ENCODE measurements at places on chromosomes 1 and 21.

- DNase-seq, result no peak
These were observed 133.2 kb upstream of the BARHL2 start for GRCh38 chr1:90850181-90850897.

DNA sequence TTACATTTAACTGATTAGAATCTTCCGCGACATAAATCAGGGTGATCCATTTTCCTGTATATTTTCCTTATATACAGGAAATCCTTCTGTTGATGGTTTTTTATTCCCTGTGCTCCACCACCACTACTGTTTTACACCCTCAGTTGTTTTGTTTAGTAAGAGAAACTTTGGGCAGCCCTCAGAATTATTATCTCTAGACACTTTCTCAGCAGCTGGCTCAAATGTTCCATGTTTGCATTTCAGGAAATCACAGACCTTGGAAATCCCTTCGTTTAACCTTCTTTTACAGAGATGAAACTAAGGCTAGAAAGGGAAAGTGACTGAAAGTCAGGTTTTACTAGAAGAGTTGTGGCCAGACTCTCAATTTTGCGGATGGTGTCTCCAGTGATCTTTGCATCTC, 15.2 kb downstream of the ZNF697 start:
- DNase-seq, result no peak

GRCh38 chr1:74650561-74650960, 23.0 kb downstream of the ERICH3 start:
- DNase-seq, result peak; percentile 13

GRCh38 chr1:208216062-208216461, 28.1 kb downstream of the PLXNA2 start:
- peak; percentile 85 for DNase-seq

- DNase-seq, result no peak
These were observed 202.5 kb upstream of the DUSP10 start for GRCh38 chr1:221944247-221944870.

- peak; percentile 9 for DNase-seq
These were observed 189.0 kb upstream of the ZRANB2 start for GRCh38 chr1:71269818-71270217.

DNA sequence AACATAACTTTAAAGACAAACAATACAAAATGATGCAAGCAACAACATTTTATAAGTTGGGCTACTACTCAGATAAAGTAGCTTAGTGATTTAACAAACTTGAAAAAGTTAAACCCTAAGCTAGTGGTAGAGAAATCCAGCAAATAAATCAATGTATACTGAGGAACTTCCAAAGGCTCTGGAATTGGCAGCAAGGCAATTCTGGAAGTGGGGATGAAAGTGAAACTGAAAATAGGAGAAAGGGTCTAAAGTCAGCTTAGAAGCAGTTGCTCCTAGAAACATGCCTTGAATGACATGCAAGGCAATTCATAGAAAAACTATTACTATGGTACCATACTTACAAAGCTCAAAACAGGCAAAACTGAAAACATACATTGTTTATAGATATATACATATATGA, 90.0 kb upstream of the CAMK1G start:
- no peak for DNase-seq

DNA sequence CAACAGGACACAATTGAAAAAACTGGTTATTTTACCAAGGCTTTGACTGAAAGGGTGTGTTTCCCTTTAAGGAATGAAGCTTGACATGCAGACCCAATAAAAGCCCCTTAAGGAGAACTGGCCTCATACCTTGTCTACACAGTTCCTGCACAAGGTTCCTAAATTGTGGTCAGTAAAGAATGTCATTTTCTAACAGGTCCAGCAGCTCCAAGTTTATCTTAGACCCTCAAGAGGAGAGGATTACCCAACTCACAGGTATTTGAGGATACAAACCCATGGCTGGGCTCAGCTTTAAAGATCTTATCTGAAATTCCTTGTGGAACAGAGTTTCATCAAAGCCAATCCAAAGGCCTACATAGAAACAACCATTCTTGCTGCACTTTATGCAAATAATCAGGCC, 31.4 kb upstream of the CBR3 start:
- DNase-seq, result no peak

GRCh38 chr1:82586473-82586872, 785.7 kb downstream of the ADGRL2 start:
- DNase-seq, result peak; percentile 5

GRCh38 chr1:200899954-200900867, 5.5 kb downstream of the INAVA start:
- no peak for DNase-seq

DNA sequence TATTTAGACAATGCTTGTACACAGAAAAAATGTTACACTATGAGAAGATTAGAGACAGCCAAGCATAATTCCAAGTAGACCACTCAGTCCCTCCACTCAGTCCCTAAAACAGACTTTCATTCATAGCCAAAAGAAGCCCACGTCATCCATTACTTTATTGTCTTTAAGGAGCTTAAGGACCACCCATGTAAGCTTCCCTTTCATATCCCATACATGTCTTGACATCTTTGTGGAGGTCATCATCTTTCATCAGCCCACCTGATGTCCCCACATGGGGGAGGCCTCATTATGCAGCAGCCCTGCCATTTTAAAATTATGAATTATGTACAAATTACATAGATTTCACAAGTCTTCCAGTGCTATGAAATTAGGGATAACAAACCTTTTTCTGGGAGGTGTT, 92.6 kb upstream of the PALMD start:
- DNase-seq, result no peak

- peak; percentile 20 for DNase-seq
These were observed 27.1 kb upstream of the MTF2 start for GRCh38 chr1:93051961-93052360.

- no peak for DNase-seq
These were observed 18.5 kb upstream of the ZNF648 start for GRCh38 chr1:182080040-182080439.

GRCh38 chr1:36839485-36839884, 194.8 kb downstream of the GRIK3 start:
- no peak for DNase-seq

GRCh38 chr21:35530766-35531165, 481.7 kb upstream of the RUNX1 start:
- DNase-seq, result no peak

DNA sequence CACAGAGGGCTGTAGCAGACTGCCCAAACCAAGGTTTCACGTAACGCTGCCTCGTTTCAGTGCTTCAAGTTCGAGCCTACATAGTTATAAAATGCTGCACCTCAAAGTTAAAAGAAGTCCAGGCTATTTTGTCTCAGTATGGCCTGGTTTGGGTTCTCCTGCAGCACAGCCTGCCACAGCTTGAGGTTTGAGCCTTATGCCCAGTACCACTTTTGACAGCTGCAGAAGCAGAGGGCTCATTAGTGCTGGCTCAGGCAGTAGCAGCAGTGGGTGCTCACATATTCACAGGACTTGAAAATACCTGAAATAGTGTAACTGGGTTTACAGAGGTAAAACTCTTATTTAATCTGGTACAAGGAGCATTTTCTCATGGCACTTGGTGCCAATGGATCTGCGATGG, 15.3 kb downstream of the SPATA46 start:
- no peak for DNase-seq

DNA sequence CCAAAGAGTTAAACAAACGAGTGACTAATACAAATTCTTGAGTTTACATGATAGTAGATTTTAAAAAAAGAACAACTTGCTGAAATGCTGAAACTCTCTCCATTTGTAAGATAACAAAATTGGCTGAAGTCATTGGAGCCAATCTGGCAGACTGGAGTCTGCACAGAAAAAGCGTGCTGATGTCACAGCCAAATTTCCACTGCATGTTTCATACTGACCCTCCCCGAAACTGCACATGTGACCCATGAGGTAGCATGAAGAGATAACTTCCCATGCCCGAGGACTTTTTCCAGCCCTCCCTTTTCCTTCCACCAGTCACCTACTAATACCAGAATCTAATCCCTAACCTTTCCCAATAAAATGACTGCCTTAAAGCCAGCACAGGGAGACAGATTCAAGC, 1.2 kb upstream of the LELP1 start:
- DNase-seq, result no peak

GRCh38 chr1:171251042-171251951, 3.0 kb downstream of the FMO1 start:
- DNase-seq, result peak; percentile 47

- no peak for DNase-seq
These were observed 593 bp upstream of the CD53 start for GRCh38 chr1:110872366-110872744.

- DNase-seq, result peak; percentile 85
These were observed 19.2 kb downstream of the CNIH3 start for GRCh38 chr1:224635356-224635755.

GRCh38 chr1:160496334-160496733, 26.7 kb downstream of the SLAMF6 start:
- no peak for DNase-seq

DNA sequence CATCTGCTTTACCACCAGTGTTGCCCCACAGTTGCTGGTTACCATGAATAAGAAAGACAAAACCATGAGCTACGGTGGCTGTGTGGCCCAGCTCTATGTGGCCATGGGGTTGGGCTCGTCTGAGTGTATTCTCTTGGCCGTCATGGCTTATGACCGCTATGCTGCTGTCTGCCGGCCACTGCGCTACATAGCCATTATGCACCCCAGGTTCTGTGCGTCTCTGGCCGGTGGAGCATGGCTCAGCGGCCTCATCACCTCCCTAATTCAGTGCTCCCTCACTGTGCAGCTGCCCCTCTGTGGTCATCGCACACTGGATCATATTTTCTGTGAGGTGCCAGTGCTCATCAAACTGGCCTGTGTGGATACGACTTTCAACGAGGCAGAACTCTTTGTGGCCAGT, 14.0 kb downstream of the OR2G6 start:
- no peak for DNase-seq

- DNase-seq, result peak; percentile 78
These were observed 131.8 kb upstream of the NGF start for GRCh38 chr1:115469703-115470476.

- no peak for DNase-seq
These were observed 116.6 kb downstream of the ATG4C start for GRCh38 chr1:62900566-62900965.

DNA sequence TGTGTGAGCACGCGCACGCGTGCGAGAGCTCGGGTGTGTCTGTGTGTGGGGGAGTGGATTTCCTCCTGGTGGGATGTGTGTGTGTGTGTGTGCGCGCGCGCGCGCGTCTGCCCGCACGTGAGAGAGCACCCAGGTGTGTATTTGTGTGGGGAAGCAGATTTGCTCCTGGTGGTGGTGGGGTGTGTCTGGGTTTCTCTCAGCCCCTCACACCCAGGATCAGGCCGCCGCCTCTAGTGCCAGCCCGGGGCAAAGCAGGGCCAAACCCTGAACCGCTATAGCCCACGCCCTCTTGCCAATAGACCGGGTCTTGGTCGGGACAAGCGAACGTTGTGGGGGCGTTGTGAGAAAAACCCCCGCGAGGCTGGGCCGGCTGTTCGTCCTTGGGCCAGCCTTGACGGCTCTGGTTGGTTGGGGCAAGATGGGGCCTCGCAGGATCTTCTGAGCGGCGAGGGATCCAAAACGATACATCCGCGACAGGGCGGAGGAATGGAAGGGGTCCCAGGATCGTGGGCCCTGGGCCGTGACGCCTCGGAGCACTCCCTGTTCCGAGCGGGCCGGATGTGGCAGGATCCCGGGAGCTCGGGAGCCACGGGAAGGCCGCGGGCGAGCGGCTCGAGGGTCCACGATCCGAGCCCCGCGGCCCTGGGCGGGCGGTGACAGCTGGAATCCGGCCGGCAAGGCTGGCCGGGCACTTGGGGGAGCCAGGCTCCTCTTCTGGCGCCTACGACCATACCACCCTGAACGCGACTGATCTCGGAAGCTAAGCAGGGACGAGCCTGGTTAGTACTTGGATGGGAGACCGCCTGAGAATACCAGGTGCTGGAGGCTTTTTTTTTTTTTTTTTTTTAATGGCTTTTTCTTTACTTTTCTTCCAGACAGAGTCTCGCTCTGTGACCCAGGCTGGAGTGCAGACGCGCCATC, 68.2 kb downstream of the RNF187 start:
- no peak for DNase-seq

- no peak for DNase-seq
These were observed 34.6 kb upstream of the APOBEC4 start for GRCh38 chr1:183687546-183688304.

DNA sequence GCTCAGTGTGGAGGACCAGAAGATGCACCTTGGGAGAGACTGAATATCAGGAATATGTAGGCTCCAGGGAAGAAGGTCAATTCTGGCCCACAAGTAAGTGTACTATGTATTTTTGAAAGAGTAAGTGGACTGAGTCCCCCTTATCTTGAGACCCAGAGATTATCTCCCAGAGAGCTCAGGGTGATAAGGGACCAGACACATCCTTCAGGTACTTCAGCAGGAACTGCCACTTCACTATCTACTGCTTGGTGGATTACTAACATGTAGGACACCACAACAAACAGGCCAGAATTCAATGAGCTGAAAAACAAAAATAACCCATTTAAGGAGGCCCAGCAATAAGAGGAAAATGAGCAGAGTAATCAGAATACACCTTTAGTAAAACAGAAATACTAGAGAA, 119.2 kb downstream of the ZNF644 start:
- no peak for DNase-seq

- peak; percentile 84 for DNase-seq
These were observed 3.4 kb upstream of the PLEKHM2 start for GRCh38 chr1:15680561-15681348.

DNA sequence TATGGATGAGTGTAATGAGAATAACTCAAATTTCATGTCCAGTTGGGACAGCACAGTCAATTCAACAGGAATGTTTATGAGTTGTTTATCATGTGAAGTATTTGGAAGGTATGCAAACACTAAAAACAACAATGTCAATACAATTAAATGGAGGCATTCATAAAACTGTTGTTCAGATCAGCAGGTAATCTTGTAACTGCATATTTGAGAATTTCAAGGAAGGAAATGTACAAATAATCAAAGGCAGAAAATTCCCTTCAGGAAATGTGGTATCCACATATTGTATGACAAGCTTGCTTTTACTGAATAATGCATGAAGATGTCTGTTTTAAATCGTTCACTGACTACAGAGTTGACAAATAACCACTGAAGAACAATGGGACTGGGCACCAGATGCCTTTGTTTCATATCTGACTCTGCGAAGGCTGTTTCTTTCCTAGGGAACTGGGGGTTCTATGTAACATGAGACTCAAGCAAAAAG, 198.3 kb downstream of the LTN1 start:
- DNase-seq, result no peak

DNA sequence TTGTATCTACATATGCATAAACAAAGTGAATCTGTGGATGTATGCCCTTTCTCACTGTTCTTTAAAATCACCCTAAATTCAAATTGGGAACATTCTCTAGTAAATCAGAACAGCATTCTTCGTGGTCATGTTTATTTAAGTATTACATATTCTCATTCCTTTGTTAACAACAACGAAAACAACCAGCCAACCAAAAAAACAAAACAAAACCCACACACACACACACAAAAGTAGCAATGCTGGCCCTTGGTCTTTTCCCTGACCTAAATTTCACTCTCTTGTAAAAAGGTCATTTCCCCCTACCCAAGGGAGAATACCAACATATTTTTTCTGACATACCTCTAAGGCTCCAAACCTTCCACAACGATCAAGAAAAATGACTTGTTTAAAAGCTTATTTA, 102.6 kb downstream of the NRIP1 start:
- peak; percentile 23 for DNase-seq

- DNase-seq, result no peak
These were observed 73.6 kb upstream of the TLR5 start for GRCh38 chr1:223216531-223217205.

- DNase-seq, result no peak
These were observed 4.9 kb downstream of the SLC5A9 start for GRCh38 chr1:48227165-48228013.
